Fibroblast of lung (primary cell): ENCODE measurements at places on chromosomes 2 and 18. TPM values are rescaled to one million over a fixed set of nuclear protein-coding genes. Genes with fewer than 3 reads are reported as not detected.

Gene TUBA3E
- not detected in 2 replicates for total RNA-seq

Gene TSGA10
- 5.3 and 5.9 TPM in 2 replicates for total RNA-seq

Gene LIMS2
- 0.51 and 1.8 TPM in 2 replicates for total RNA-seq

Gene MAP3K19
- not detected in 2 replicates for total RNA-seq

Gene NYAP2
- under 0.01 TPM in 1 of 2 replicates, not detected in the other for total RNA-seq

Gene COL4A3
- 0.26 and 0.33 TPM in 2 replicates for total RNA-seq

Gene ALK
- under 0.01 TPM in 2 replicates for total RNA-seq

Gene ICA1L
- total RNA-seq = 3.1 and 4.6 TPM in 2 replicates

Gene IL37
- not detected in 2 replicates for total RNA-seq

Gene CHRND
- not detected in 2 replicates for total RNA-seq

Gene GAL3ST2
- 0.17 TPM in 1 of 2 replicates, not detected in the other for total RNA-seq

Gene C2orf66
- 0.17 and 0.26 TPM in 2 replicates for total RNA-seq

Gene SH3BP4
- 36.5 and 74.8 TPM in 2 replicates for total RNA-seq

Gene PRKAG3
- 0.26 and 0.33 TPM in 2 replicates for total RNA-seq

Gene ZNF396
- total RNA-seq = 2.8 and 5.0 TPM in 2 replicates

Gene IL36B
- not detected in 2 replicates for total RNA-seq

Gene ZNF892
- 6.2 and 7.3 TPM in 2 replicates for total RNA-seq

Gene LDLRAD4
- total RNA-seq = under 0.01 TPM in 1 of 2 replicates, not detected in the other

Gene AGAP1
- total RNA-seq = 7.7 and 10.6 TPM in 2 replicates

Gene SCYGR4
- not detected in 2 replicates for total RNA-seq

Gene ABCG8
- total RNA-seq = not detected in 2 replicates

Gene BBS5
- 5.6 and 7.1 TPM in 2 replicates for total RNA-seq

Gene TBC1D8
- total RNA-seq = 3.3 and 3.8 TPM in 2 replicates

Gene SMYD1
- total RNA-seq = not detected in 2 replicates

Gene FEV
- not detected in 2 replicates for total RNA-seq

Gene LRP1B
- under 0.01 TPM in 2 replicates for total RNA-seq

Gene TMEM200C
- total RNA-seq = 0.17 and 0.26 TPM in 2 replicates

Gene IL36A
- total RNA-seq = not detected in 2 replicates
